ENCODE measurements at places on chromosomes 5 and 9.

DNA sequence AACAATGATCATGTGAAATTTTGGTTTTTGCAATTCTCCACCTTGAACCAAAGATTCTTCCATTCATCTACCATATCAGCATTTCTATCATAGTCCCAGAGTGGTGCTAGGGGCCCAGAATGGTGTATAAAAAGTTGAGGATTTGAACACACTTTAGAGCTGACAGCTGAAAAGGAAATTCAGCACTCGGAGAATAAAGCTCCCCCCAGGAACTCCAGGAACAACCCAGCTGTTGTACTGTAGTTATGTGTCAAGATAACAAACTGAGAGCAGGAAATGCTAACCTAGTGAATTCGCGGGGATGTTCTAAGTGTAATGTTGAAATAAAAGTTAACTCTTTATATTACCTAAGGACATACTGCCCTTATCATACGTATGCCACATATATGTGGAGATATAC, 216.7 kb downstream of the NFIB start:
- no peak for DNase-seq

DNA sequence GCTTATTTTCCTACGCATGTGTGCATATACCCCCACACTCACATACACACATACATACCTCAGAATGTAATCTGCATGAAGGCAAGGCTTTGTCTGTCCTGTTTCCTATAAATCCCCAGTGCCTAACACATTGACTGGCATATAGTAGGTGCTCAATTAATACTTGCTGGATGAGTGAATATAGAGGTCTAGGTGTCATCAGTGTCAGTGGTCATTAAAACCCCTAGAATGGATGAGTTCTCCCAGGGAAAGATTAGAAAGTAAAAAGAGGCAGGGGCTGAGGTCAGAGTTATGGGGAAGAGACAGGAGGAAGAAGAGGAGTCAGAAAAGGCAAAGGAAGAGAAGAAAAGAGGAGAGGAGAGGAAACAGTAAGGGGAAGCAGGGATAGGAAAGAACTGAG, 4.7 kb downstream of the CPLX2 start:
- DNase-seq = no peak

DNA sequence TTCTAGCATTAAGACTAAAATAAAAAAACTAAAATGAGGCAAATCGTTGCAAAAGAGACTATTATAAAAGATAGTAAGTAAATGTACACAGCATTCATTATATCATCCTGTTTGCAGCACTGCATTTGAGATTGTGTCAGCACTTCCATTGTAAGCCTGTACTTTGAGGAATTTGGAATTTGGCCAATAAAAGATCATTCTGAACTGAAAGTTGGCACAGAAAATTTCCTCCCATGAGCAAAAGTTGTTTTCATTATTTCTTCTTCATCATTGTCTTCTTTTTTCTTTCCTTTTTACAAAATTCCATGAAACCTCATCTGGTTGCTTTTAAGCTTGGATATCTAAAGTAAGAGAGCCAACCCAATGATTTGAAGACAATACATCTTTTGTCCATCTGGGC, 199.3 kb upstream of the ADAMTSL1 start:
- no peak for DNase-seq

DNA sequence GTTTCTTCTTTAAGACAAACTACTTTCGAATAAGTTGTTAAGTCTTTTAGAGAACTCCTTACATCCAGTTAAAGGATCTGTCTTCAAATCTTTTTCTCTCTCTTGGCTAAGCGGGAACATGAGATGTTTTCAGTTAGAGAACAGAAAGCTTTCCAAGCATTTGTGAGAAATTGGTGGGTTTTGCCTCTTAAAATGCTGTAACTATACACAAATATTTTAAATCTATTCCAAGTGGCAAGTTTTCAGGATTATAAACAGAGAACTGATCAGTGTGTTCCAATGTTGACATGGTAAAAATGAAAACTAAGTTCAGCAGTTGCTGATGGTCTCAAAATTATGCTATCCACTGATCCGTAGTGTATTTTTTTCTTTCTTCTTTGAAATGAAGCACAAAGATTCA, 100.4 kb downstream of the EBF1 start:
- no peak for DNase-seq

- DNase-seq = no peak
These were observed 114.3 kb downstream of the MVB12B start for GRCh38 chr9:126440940-126441339.

DNA sequence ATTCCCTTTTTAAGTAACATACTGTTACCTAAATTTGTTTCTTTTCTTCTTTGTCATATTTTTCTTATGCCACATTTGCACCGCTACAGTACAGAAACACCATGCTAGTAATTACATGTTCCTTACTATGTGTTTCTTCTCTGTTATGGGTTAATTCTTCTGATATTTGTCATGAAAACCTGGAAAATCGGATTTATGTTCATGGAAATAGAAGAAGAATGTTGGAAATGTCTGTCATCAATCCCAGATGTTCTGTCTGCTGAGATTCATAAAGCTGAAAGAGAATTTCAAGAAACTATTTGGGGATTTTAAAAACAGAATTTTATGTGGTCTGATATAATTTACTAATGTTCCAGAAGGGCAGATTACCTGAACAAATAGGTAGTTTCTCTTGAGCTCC, 305.2 kb upstream of the NREP start:
- DNase-seq = no peak

- DNase-seq = no peak
These were observed 46.4 kb downstream of the ERP44 start for GRCh38 chr9:100052375-100052774.

DNA sequence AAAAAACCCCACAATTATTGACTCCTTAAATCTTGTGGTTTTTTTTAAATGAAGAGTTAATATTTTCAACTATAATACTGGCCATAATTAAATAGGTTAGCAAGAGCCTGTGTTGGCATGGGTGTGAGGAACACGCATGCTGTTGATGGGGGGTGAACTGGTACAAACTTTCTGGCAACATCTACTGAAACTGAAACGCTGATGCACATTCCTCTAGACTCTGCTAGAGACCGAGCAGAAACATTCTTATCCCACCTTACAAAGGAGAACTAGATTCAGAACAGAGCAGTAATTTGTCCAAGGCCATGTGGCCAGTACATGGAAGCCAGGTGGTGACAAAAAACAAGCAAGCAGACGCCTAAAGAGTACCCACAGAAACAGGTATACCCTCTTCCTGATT, 2.4 kb downstream of the BICD2 start:
- no peak for DNase-seq

DNA sequence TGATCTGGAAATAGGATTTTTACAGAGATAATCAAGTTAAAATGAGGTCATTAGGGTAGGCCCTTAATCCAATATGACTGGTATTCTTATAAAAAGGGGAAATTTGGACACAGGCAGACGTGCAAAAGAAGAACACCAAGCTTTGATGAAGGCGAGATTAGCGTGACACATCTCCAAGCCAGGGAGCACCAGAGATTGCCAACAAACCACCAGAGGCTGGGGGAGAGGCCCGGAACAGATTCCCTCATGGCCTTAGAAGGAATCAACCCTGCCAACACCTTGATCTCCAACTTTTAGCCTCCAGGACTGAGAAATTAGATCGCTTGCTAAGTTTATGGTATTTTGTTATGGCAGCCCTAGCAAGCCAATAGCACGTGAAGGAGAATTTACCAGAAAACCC, 10.8 kb upstream of the ARSI start:
- no peak for DNase-seq

DNA sequence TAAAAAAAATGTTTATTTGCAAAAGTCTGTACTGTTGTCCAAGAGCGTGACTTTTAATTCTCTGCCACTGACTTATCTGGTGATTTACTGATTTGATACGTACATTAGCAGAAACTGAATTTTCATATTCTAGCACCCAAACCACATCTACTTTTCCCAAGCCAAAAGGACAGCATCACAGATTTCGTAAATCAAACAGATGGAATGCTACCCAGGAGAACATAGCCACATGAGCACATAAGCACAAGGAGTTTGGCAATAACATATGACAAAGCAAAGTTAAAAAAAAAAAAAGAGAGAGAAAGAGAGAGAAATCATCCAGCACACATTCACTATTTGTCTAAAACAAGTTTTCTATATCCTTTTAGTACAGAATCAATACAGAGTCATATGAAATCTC, 83.7 kb downstream of the HINT1 start:
- no peak for DNase-seq

DNA sequence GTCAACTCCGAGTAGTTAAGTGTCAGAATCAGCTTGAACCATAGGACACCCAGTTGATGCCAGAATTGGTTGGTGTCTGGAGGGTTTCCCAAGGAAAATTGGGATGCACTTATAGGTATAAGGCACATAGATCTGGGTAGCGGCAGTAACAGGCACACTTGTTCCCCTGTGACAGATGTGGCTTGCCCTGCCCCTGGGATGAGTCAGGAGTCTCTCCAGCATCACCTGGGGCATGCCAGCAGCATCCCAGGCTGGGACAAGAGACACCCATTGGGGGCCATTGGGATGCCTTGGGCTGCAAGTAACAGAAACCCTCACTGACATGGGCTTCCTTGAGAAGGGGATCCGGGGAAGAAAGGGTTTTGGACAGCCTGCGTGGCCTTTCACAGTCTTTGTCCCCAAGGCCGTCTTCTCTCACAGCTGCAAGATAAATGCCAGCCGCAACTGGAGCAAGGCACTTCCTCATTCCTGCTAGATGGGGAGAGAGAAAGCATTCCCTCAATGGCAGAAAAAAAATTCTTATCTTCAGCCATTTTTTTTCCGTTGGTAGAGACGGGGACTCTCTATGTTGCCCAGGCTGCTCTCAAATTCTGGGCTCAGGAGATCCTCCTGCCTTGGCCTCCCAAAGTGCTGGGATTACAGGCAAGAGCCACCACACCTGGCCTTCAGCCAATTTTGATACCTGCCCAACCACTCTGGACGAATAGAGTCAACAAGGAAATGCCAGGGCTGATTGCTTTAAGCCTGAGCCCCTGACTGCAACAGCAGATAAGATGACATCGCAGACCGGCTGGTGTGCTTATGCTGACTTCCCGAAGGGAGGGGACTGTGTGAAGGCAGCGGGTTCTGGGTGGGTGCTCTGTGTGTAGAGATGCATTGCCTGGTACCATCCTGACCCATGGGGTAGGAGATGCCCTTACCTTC, 13.3 kb upstream of the RNF130 start:
- DNase-seq = no peak

DNA sequence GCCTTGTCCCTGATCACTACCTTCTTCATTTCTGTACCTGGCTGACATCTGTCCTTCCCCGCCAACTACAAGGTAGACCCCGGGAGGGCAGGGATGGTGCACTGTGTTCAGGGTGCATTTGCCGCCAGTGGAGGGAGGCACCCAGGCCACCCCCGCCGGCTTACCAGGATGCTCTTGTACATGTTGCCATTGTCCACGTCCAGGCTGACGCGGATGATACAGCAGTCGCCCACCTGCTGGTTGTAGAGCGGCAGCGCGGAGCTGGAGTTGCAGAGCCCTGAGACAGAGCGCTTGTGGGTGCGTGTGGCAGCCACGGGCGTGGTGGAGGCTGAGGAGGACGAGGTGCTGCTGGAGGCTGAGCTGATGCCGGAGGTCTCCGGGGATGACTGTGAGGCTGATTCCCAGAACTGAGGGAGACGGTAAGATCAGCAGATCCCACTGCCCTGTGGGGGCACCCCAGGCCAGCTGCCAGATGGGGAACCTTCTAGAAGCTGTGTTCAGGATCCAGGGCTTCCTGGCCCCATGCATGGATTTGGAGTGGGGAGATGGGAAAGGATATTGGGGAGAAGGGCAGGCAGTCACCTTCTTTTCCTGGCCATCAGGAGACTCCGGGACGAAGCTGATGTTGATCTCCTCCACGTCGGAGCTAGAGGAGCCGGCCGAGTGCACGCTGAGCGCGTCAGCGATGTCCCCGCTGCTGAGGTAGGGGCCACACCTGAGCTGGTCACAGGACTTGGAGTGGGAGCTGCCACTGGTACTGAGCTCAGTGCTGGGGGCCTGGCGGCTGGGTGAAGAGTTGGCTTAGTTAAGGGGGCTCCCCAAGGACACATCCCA, 19.5 kb downstream of the RALGDS start:
- DNase-seq = no peak

DNA sequence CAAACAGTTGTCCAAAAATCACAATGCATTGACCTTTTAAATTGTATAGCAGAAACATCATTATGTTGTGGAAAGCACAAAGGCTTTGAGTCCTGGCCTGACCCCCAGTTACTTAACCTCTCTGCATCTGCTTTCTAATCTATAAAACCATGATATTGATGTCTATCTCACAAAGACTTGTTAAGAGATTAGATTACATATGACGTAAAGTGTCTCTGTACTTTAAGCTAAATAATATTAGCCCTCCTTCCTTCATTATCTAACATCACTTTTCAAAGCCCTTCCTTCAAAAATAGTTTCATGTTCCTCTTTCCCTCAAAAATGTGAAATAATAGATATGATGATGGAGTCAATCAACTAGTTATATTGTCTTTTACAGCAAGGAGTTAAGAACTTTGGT, 3.4 kb downstream of the ADAMTS6 start:
- DNase-seq = no peak

- no peak for DNase-seq
These were observed 41.0 kb upstream of the PRDM9 start for GRCh38 chr5:23466401-23466912.

DNA sequence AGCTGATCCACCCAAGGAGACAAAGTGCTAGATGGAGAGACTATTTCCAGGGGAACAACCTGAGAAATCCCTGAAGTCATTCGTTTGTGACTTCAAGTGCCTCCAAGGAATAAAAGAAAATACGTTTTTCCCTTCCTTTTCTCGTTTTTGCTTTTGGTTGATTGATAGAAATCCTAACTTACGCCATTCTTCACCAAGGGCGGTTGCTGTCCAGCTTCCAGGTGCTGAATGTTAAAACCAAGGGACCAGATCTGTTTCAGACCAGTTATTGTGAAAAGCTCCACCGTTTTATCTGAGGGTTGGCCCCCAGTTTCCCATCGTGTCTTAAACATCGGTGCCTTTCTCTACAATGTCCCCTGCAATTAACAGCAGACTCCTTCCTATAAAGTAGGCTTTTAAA, 600.7 kb upstream of the SGCD start:
- no peak for DNase-seq

DNA sequence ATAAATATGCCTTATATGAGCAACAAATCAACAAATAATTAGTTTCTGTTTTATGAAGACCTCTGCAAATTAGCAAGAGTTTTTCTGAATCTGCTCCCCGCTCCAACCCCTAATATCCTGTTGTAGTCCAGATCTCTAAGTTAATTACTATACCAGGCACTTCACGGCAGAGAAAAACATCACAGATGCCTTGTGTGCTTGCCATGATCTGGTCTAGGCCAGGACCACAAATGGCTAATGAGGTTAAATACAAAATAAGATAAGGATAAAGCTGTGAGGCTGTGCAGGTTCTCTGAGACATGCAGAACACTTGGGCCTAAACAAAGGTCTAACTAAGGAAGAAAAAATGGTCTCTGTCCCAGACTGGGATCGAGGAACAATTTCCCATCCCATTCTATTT, 150.8 kb downstream of the SLIT3 start:
- no peak for DNase-seq

- DNase-seq = no peak
These were observed 906 bp downstream of the SLC25A51 start for GRCh38 chr9:37902796-37903646.

Data from HCT116 (cell line).